ENCODE measurements at places on chromosomes 12 and 14. TPM values are rescaled to one million over a fixed set of nuclear protein-coding genes. Genes with fewer than 3 reads are reported as not detected.

Gene PLXNC1
- total RNA-seq: 1.2 TPM

Gene KRT5
- total RNA-seq: 3.3 TPM

Gene CD163
- total RNA-seq: 12.7 TPM

Gene FOXN4
- not detected for total RNA-seq

Gene KERA
- not detected for total RNA-seq

Gene ERGIC2
- total RNA-seq: 157 TPM

Gene KRT80
- total RNA-seq: 68.4 TPM

Gene PTPN6
- not detected for total RNA-seq

Gene PPP4R4
- total RNA-seq: 0.75 TPM

Gene CCDC184
- total RNA-seq: 0.08 TPM

Gene FSCB
- total RNA-seq: not detected

Gene DCAF11
- 94.6 TPM for total RNA-seq

Gene TWF1
- 53.3 TPM for total RNA-seq

Gene TEX22
- total RNA-seq: 0.10 TPM

Gene PPP1R13B
- 1.2 TPM for total RNA-seq

Gene DHRS2
- 1.2 TPM for total RNA-seq

Gene NTS
- total RNA-seq: not detected

Gene CCNK
- 20.8 TPM for total RNA-seq

Gene KCNMB4
- total RNA-seq: 1.6 TPM

Gene VASH1
- 4.7 TPM for total RNA-seq

Gene KRT82
- total RNA-seq: not detected

Gene CCDC196
- total RNA-seq: not detected

Gene PLCZ1
- not detected for total RNA-seq

Gene DNAJC22
- 0.62 TPM for total RNA-seq

Gene CPNE6
- not detected for total RNA-seq

Gene CMKLR1
- 10.6 TPM for total RNA-seq

Gene TSPAN19
- total RNA-seq: not detected

Gene FIGNL2
- total RNA-seq: 0.36 TPM

Gene GPR132
- total RNA-seq: not detected

Gene ARG2
- 3.8 TPM for total RNA-seq

Gene CMA1
- not detected for total RNA-seq

Gene SYNDIG1L
- total RNA-seq: not detected

Gene PAPLN
- total RNA-seq: 0.31 TPM

Gene JPH4
- total RNA-seq: not detected

Gene TFCP2
- 17.2 TPM for total RNA-seq

Gene RIPK3
- not detected for total RNA-seq

Gene KLRC1
- total RNA-seq: not detected

Gene OR4E2
- not detected for total RNA-seq

Gene CALM1
- 694 TPM for total RNA-seq
